Glomerular endothelial cell (primary cell): ENCODE measurements at places on chromosomes 3 and 15. TPM values are rescaled to one million over a fixed set of nuclear protein-coding genes. Genes with fewer than 3 reads are reported as not detected.
A peak's percentile ranks its signal among the peaks of the same experiment; 100 is the strongest.

DNA sequence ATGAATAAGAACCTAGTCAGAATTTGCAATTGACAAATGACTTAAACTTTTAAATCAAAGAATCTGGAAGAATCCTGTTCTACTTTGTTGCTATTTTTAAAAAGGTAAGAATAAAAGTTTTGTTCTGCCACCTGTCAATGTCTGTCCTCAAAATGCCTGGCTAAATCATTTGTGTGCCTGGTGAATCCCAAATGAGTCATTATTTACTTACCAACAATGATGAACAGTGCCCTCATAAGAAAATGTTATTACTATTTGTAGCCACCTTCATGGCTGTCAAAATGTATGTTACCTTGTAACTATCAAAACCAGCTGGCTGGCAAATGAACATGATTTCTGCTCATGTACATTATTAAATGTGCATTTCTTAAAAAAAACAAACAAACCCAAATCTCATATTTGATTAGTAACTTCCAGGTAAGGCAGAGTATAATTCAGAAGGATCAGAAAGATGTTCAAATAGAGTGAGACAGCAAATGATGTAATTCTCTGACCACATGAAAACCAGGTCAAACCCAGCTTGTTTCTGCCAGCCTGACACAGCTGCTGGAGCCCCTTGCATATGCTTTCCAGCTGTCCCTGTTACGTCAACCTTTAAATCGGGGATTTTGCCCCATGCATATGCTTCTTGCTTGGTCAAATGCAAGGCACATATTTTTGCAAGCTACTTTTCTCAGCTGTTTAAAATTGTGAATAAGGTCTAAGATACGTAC, 137.9 kb downstream of the SSR3 start:
- no peak for DNase-seq

SMCO1 gene
- not detected in 2 replicates for total RNA-seq

DNA sequence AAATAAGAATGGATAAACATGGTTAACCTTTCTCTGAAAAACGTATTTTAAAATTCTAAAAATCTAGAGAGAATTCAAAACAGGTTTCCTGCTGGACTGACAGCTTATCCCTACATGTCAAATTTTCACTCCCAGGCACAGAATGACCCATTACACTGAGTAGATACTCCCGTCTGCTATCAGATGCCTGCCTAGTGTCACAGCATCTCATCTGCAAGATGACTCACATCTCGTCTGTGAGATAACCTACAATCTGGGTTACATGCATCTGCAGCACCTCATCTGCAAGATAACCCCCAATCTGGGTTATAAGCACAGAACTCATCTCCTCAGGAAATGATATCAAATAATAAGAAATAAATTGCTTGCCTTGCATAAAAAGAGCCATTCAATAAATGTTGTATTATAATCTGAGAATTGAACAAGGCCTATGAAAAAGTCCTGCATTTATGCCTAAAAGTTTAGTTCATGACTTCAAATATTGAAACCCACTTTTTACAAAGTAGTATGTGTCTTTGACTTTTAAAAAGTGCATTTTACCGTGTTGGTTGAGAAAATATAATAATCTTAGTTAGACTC, 188.3 kb upstream of the THBS1 start:
- no peak for DNase-seq

DNA sequence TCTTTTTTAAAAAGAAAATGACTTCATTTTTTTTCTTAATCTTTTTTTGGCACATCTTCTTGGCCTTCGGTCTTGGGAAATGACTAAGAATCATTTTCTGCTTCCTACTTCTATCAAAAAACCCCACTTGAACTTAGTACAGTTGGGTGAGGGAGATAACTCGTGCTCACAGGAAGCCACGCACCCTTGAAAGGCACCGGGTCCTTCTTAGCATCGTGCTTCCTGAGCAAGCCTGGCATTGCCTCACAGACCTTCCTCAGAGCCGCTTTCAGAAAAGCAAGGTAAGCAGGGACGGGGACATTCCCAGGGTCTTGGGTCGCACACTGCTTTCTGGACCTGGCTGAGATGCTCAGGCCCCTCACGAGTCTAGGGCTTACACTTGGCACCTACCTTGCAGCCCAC, at the start of gene CCR4:
TSS of gene CCR4 (plus strand) at position 235 of the 402 bp plus-strand sequence. CDS start 1,779 bp downstream, outside the sequence.
- peak; percentile 16 for DNase-seq

- DNase-seq: no peak
Measured at GRCh38 chr3:58308728-58309127, 2.4 kb downstream of the HTD2 start.

- no peak for DNase-seq
Measured at GRCh38 chr15:49817100-49817499, 196.3 kb downstream of the DTWD1 start.

- no peak for DNase-seq
Measured at GRCh38 chr3:113055201-113055600, 64.4 kb downstream of the GTPBP8 start.

GRCh38 chr3:190718671-190719070, 143.8 kb downstream of the GMNC start:
- no peak for DNase-seq

DNA sequence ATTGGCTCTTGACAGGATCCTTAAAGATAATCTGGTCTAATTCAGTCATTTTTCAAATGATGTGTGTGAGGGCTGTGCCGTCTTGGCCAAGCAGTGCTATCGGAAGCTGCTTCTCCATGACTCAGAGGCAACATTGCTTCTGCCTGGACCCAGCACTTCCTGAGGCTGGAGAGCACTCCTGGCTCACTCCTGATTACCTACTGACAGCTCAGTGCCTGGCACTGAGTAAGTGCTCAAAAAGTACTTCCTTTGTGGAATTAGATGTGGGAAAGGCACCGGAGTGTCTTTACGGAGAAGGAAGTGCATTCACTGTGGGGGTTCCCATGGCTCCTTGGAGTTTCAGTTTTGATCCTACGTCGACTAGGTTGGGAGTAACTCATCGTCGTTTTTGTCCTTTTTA, 86.9 kb upstream of the UBE3A start:
- DNase-seq: no peak
